ENCODE measurements at places on chromosomes 12 and 14. TPM values are rescaled to one million over a fixed set of nuclear protein-coding genes. Genes with fewer than 3 reads are reported as not detected.

Gene HVCN1
- total RNA-seq, result 11.9 TPM

Gene ARG2
- 0.75 TPM for total RNA-seq

Gene CD9
- 51.9 TPM for total RNA-seq

Gene TEAD4
- total RNA-seq, result 7.6 TPM

Gene RHEBL1
- 0.48 TPM for total RNA-seq

Gene CCNT1
- total RNA-seq, result 17.5 TPM

Gene PRB2
- total RNA-seq, result not detected

Gene IL25
- total RNA-seq, result not detected

Gene GMFB
- 27.6 TPM for total RNA-seq

DNA sequence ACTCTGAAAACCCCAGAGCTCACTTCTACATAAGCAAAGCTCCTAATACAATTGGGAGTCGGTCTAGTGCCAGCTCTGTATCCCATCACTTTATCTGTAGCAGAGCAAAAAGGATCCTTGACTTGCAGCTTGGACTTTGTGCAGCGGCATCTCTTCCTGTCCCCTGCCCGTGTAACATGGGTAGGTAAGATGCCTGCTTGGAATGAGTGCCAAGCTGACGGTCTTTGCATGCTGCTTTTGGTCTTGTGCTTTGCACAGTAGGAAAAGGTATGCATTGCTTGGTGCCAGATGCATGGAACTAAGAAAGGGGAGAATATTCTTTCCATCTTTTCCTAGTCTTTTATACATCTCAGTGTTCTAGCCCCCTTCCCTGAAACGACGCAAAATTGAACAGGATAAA is 6.9 kb upstream of the PLEKHH1 start:
- no peak for DNase-seq

DNA sequence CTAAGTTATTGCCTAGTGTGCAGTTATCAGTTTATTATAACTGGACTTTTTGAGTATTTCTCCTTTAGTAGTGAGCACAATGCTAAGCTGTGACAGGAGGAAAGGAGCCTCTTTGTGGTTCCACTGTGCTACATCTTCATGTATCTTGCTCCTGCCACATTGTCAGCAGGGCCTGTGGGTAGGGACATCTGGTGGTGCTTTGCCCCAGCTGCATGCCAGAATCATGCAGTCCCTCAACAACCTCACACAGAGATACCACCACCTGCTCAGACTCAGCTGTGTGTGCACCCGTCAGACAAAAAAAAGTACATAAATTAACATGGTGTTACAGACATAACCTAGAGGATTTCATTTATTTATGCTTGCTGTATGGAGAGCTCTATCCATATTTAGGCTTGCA is 51.1 kb downstream of the MIS18BP1 start:
- no peak for DNase-seq

DNA sequence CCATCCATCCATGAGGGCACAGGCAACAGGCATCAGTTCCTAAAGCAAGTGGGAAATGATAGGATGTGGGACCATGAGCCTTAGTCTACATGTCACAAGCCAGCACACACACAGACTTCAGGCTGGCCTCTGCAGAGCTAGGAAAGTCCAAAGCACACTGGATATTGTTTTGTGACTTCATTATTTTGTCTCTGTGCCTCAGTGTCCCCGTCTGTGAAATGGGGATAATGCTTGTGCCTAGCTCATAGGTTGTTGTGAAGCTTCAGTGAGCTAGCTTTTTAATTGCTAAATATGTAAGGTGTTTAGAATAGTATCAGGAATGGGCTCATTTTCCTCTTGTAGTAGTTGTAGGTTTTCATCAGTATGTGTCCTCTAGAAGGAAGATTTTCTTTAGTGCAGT is 27.0 kb upstream of the PLEK2 start:
- no peak for DNase-seq

DNA sequence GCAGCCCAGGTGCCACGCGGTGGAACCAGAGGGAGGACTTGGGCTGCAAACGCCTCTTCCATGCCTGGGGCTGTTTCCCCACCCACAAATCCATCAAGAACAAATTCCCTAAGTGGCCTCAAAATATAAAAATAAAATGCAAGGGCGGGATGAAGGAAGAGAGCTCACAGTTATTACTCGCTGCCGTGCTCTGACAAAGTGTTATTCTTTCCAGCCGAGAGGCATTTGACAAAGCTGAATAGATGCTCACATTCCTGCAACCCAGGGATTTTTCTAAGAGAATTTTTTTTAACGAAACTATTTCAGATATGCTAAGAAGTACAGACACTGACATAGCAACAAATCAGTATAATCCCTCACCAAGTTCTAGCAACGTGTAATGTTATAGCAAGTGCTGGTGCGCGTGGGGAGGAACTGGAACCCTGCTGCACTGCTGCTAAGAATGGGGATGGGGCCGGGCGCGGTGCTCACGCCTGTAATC is 70.7 kb downstream of the SCARB1 start:
- no peak for DNase-seq

DNA sequence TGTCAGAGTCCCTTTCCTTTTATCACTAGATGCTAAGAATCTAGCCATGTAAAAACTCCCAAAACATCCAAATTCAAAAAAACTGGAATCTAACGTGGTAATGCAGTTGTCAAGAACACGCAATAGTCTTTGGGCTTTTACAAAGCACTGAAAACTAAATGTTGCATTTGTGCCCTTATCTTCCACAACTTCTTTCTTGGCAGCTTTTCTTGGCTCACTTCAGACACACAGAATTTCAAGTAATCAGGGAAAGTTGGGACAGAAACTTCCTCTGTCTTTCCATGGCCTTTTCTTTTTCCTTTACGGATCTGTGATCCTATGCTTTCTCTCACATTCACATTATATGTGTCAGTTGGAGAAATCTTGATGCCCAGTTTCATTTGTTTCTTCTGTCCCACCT is 136.0 kb downstream of the CRADD start:
- DNase-seq, result no peak

DNA sequence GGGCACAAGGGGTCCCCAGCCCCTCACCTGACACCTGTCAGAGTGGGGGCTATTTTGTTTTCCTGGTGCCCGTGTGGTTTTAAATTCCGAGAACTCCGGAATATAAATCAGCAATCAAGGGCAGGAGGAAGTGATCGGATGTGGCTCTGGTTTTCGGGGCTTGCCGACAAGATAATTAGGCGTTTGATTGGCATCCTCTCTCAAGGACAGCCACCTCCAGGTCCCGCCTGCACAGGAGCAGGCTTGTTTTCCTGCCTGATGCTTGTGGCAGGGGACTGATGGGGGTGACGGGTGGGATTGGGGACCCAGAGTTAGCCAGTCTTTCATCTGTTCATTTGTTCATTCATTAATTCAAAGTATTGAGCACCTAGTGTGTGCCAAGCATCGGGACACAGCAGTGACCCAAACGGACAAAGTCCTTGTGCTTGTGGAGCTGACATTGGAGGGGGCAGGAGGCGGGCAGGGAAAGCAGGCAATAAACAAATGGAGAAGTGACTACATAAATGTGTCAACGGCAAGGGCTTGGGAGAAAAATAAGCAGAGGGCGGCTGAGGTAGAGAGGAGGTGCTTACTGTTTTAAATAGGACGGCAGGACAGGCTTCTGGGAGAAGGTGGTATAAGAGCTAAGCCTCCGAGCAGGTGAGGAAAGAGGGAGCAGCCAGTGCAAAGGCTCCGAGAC is 166.5 kb downstream of the PHETA1 start:
- no peak for DNase-seq

DNA sequence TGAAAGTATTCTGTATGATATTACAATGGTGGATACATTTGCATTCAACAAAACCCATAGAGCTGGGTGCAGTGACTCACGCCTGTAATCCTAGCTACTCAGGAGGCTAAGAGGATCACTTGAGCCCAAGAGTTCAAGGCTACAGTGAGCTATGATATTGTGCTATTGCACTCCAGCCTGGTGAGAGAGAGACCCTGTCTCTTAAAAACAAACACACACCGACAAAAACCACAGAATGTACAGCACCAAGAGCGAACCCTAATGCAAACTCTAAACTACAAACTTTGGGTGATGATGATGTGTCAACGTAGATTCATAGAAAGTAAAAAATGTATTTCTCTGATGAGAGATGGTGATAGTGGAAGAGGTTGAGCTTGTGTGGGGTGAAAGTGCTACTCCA is 8.6 kb downstream of the CAPRIN2 start:
- no peak for DNase-seq

DNA sequence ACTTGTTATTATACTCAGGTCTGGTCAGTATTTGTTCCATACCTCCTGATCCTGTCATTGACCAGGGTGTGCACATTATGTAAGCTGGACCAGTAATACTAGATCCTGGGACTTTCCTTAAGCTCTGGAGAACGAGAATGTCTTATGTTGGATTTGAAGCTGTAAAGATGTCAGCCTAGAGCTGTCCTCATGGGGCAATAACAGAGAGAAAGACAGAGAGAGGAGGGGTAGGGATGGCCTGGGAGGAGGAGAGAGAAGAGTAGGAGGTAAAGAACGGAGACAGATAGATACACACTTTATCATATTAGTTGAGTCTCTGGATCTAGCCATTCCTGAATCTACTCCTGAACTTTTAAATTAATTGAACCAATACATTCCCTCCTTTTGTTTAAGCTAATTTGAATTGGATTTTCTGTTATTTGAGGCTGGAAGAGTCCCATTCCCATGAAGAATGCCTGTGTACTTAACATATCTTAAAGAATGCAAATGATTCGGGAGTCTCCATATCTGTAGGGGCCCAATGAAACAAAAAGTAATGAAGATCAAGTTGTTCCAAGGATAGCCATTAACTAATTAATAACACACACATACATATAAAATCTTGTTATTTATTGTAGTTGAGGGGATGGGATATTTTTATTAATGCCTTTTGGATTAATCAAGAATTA is 55.9 kb downstream of the PLEKHA5 start:
- DNase-seq, result no peak

- no peak for DNase-seq
These were observed 15.4 kb downstream of the ACTR10 start for GRCh38 chr14:58215191-58215914.

DNA sequence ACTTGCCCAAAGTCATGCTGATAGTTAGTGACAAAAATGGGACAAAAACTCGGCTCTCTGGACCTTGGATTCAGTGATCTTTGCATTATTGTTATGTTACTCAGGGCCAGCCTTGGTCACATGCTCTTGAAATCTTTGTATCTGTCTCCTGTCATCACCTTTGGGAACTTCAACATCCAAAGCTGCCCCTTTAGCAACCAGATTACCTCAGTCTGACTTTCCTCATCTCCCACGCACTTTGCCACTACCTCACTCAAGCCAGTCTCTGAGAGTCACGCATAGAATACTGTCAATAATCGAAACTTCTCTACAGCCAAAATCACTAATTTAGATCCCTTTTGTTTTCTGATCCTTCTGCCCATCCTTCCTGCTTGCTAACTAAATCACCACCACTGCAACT is 90.8 kb upstream of the DAAM1 start:
- no peak for DNase-seq

- no peak for DNase-seq
These were observed 167.2 kb upstream of the BMP4 start for GRCh38 chr14:54123841-54124240.

DNA sequence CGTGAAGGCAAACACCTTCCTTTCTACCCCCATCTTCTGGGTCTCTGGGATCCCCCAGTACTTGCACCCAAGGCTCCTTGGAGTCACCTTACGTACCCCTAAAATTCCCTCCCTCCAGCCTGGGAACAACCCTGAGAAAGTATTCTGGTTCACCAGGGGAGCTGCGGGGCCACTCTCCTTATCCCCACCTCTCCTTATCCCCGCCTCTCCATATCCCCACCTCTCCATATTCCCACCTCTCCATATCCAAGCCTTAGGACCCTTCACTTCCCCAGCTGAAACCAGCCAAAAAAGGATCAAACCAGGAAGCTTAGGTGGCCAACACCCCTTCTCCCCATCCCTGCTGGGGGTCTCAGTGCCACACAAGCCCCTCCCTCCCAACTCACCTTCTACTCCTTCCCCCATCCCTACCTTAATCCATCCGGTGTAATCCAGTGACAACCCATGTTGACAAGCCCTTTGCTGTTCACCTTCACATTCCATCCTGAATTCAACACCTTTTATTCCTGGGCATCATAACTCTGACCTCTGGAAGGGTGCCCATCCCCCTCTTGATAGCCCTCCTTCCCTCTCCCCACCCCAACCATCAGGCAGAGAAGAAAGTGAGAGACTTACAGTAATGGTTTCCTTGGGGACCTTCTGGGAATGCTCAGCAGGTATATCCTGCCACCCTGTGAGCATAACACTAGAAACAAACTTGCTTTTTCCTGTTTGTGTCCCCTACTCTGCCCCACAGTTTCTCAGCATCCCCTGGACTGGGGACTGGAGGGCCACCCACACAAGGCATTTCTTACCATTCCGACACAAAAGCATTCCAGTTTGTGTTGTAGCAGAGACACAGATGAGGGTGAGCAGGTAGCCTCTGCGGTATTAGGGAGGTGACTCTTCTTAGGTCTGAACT is 1.6 kb upstream of the MSI1 start:
- DNase-seq, result no peak

DNA sequence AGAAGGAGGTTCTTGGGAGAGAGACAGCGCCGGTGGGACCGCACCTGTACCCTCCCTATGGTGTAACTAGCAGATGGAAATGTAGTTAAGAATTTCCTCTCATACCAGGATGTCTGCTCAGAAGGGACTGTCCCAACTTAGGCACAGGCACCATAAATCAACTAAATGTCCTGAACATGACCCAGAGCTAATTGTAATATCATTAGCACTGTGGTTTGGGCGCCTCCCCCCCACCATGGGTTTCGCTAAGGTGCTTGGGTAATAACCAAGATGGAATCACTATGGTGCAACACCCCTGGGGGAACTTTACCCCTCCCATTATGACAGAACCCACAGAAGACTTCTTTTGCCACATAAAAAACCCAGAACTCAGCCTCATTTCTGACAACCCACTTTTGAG is 15.9 kb downstream of the ZNF641 start:
- DNase-seq, result no peak

DNA sequence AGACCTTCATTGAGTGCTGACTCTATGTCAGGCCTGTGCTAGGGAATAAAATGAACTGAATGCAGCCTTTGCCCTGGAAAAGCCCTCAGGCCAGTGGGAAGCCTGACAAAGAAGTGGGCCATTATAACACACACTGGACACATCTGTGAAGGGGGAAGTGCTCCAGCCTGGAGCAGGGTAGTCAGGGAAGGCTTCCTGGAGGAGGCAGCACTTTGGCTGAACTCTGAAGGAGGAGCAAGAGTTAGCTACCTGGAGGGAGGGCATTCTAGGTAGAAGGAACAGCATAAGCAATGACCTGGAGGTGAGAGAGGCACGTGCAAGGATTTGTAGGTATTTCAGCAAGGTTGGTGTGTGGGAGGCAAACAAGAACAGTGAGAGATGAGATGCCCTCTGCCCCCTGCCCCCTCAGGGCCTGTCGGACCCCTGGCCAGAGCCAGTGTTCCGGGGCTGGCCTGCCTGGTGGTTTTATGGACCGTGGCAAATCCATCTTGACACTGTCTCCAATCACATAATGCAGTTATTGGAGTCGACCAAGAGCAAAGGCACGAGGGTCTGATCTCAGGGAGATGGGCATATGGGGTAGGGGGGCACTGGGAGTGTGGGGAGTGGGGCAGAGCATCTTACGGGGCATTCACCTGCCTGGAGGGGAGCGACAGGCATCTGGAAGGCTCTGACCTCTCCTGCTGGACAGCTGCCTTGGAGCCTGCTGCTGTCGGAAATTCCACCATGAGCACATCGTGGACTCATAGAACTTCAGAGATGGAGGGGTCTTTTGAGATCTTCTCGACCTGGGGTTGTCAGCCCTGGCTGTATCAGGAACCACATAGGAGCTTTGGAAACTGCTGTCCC is 2.7 kb upstream of the FAM222A start:
- DNase-seq, result no peak

All from Right ventricle myocardium superior (tissue), 1 donor.